Fibroblast of villous mesenchyme (primary cell): ENCODE measurements at places on chromosomes 6 and 20. TPM values are rescaled to one million over a fixed set of nuclear protein-coding genes. Genes with fewer than 3 reads are reported as not detected.

PIM1 gene
- total RNA-seq = 22.9 and 28.0 TPM in 2 replicates

DNA sequence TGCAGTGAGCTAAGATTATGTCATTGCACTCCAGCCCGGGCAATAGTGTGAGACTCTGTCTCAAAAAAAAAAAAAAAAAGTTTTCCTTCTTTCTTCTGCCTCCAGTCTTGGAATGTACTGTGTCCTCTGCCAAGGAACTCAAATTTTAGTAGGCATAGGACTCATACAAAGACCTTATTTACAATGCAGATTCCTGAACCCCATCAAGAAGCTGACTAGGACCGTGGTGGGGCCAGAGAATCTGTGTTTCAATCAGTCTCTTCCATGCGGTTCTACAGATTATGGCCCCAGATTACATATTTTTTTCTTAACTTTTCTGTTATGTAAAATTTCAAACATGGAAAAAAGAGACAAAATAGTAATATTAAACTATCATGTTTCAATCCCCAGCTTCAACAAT lies 29.8 kb upstream of the PIM1 start:
- no peak for DNase-seq

DNA sequence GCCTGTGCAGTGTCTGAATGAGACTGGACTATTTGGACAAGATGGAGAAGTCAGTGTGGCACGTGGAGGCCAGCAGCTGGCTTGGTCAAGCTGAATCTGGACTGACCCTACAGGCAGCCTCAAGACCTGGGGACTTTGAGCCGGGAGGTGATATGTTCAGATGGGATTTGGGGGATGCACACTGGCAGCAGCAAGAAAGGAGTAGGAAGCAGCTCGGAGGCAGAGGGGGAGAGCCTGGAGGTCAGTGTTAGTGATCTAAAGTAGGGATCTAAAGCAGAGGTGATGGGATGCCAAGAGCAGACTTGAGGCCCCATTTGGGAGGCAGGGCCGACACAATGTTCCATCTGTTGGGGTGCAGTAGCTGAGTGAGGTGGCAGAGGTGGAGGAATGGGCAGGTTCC lies 2.8 kb downstream of the MAPK13 start:
- no peak for DNase-seq

DNA sequence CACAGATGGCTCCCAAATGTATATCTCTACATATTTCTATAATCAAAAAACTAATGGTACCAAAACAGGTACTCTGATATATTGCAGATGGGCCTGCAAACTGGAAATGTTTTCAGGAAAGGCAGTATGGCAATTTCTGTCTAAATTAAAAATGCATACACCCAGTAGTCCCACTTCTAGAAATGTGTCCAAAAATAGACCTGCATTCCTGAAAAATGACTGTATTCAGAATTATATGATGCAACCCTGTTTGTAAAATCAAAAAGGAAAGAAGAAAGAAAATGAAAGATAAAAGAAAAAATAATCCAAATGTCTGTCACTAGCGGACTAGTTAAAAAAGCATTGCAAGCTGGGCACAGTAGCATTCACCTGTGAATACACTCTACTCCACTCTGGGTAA lies 12.9 kb upstream of the MICB start:
- no peak for DNase-seq
